ENCODE measurements at places on chromosomes 5 and 9.

GRCh38 chr9:13778631-13779030 is 499.1 kb upstream of the MPDZ start:
- no peak for DNase-seq

- no peak for DNase-seq
Measured at GRCh38 chr5:73564018-73564417, 1.4 kb downstream of the ANKRA2 start.

DNA sequence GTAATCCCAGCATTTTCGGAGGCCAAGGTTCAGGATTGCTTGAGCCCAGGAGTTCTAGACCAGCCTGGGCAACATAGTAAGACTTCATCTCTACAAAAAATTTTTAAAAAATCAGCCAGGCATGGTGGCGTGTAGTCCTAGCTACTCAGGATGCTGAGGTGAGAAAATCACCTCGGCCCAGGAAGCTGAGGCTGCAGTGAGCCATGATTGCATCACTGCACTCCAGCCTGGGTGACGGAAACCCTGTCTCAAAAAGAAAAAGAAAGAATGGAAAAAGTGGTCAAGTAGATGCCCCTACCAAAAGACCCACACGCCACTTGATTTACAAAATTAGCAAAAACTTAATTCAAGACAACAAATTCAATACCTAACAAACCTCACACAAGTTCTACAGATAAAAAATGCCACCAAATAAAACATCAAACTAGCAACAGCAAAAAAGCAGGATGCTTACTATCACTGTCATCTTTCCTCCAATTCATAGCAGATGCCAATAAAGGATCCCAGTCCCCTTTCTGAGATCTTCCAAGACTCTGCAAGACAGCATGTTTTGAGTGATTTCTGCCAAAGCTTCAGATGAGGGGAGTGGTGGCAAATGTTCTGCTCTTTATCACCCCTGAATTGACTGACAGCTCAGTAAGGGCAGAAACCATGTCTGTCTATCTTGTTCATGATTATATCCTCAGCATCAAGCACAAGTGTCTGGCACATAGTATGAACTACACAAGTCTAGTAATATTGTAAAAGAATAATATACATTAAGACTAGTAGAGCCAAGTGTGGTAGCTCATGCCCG is 34.2 kb upstream of the TESK1 start:
- DNase-seq = no peak

GRCh38 chr9:12739014-12739652 is 35.7 kb upstream of the LURAP1L start:
- no peak for DNase-seq

GRCh38 chr9:124020520-124021384 is 9.2 kb downstream of the LHX2 start:
- DNase-seq = no peak

DNA sequence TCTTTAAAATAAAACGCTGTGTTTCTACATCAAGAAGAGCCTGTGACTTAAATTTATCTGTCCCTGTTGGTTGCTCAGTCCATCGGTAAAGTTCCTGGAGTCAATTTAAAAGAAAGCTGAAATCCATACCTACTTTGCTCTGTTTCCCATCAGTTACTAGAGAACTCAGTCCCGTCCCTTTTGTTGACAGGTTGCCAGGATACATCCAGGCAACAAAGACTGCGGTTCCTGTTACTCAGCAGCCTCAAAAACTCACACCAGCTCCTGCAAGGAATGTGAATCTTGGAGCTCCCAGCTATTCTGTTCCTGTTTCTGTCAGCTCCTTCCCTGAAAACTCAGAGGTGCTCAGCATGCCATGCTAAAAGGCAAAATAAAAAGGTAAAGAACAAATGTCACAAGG is at the start of gene ZNF474:
Gene ZNF474 (plus strand): TSS at position 241 of the 400 bp plus-strand sequence. CDS start 22,445 bp downstream, outside the sequence.
- no peak for DNase-seq

- no peak for DNase-seq
Measured at GRCh38 chr9:24846248-24846912, 300.7 kb upstream of the IZUMO3 start.

- DNase-seq = no peak
Measured at GRCh38 chr5:93092349-93093105, 488.5 kb downstream of the NR2F1-AS1 start.

DNA sequence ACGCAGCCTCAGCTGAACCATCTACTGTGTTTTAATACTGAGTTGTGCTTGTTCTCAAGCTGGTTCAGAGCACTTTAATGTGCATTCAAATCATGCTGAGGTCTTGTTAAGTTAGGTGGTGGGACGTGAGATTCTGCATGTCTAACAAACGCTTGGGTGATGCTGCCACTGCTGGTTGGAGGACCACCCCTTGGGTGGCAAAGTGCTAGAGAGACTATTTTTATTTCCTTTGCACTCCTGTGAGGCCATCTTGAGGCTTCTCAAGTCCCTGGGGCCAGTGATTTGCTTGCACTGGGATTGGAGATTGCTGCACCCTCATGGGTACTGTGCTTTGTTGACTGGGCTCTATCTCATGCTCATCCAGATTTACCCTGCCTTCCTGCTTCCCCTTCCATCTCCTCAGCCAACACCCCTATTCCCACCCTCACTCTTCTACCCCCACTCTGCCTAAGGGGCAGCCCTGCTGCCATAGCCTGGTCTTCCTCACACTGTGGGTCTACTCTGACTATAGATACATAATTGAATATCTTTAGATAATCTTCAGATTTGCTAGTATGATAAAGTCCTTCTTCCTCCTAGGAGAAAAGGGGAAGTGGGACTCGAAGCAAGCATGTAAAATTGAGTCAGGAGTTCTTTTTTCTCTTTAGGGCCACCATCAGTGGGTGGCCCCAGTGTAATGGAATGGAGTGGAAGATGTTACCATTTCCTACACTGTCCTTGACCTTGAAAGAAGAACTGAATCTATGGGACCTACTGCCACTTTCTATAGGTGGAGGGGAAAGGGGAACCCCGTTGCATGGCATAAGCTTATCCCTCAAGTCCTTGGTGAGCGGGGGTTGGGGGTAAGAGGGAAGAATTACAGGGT is 45.1 kb upstream of the SUB1 start:
- no peak for DNase-seq

DNA sequence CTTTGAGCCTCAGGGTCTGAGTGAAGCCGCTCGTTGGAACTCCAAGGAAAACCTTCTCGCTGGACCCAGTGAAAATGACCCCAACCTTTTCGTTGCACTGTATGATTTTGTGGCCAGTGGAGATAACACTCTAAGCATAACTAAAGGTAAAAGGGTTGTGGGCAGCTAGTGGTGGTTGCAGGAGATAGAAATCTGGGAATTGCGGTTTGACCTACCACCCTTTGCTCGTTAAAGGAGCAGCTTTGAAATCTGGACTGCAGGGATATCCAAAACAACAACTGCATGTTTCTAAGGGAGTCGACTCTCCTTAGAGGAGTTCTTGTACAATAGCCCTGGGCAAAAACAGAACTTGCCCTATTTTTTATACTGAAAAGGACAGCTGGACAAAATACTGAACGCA is 19.0 kb downstream of the ABL1 start:
- no peak for DNase-seq

DNA sequence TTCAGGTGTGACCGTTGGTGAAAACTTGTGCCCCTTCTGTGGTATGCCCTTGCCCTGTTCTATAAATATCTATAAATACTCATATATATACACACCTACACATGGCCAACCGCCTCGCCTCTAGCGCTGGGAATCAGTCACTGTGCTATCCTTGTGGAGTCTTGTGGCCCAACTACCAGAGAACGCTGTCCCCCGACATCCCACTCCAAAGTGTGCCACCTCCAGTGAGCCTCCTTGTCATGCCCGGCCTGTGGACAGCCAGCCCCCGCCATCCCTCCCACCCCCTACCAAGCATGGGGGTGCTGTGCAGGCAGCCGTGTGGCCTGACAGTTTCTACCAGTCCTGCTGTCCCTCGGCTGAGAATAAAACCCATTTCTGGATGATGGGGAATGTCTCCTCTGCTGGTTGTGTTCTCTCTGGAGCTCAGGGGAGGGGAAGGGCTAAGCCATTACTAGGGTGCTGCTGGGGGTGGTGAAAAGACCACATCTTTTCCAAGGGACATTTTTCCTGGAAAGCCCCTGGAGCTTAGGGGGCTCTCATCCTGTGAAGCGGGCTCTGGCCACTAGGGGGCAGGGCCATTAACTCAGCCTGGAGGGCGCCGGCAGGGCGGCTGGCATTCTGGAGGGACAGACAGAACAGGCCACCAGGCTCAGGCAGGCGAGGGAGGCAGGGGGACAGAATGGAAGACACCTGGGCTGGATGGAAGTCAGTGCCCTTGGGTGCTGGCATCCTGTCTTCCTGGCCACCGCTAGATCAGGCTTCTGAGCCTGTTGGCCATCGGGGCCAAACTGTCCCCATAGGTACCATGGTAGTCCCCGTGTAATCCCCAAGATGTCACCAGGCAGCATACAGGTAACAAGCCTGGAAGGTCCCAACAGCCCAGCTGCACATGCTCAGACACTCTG is 20.7 kb downstream of the GOLGA2 start:
- DNase-seq = peak; percentile 45

GRCh38 chr5:177431317-177432142 is 5.1 kb downstream of the GRK6 start:
- peak; percentile 84 for DNase-seq

DNA sequence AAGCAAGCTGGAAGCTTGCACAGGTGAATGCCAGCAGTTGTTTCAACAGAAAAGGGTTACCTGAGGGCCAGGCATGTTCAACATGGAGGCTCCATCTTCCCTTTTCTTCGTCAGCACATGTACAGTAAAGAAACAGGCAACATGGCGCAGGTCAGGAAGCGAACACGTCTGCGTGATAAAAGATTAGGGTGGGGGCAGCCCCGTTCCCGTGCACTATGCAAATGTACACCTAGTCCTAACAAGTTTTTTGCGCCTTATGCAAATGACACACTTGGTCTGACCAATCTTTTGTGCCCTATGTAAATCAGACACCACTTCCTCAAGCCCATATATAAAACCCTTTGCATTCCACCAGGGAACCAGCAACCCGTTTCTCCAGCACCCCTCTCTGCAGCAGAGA is 452.1 kb upstream of the PTPRD start:
- no peak for DNase-seq

Measured in CD8-positive, alpha-beta memory T cell (primary cell).